ENCODE measurements at places on chromosomes 1 and 21. TPM values are rescaled to one million over a fixed set of nuclear protein-coding genes. Genes with fewer than 3 reads are reported as not detected.

GRCh38 chr1:72286401-72286800, 4.1 kb upstream of the NEGR1 start:
- DNase-seq, result no peak

DNA sequence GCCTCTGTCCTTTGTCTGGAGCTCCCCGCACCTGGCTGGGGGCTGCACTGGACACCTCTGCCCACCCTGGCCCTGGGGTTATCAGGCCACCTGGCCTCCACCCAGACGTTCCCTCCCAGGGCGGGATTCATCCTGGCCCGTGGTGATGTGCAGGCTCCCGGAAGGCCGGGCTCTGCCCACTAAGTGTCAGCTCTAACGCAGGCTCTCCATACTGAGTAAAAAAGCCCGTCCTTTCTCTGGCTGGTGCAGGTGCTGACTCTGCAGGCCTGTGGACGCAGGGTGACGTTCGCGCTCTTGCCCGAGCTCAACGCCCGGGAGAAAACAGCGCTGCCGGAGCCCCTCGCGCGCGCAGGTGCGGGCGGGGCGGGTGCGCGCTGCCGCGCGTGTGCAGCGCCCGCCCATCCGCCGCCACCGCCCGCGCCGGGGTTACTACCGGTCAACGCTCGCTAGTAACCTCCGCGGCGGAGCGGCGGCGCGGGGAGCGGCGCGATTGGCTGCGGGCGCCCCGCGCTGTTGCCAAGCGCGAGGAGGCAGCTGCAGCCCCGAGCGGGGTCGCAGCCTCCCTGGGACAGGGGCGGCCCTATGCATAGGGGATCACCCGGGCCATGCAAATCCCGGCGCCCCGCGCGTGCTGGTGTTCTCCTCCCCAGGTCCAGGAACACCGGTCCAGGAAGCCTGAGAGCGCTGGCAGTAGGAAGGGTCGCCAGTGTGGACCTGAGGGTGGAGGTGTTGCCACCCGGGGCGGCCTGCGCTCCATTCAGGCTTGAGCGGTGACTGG, 15.7 kb downstream of the ABCG1 start:
- DNase-seq, result peak; percentile 45

GRCh38 chr1:211515090-211516023, 23.4 kb upstream of the RD3 start:
- peak; percentile 38 for DNase-seq

DNA sequence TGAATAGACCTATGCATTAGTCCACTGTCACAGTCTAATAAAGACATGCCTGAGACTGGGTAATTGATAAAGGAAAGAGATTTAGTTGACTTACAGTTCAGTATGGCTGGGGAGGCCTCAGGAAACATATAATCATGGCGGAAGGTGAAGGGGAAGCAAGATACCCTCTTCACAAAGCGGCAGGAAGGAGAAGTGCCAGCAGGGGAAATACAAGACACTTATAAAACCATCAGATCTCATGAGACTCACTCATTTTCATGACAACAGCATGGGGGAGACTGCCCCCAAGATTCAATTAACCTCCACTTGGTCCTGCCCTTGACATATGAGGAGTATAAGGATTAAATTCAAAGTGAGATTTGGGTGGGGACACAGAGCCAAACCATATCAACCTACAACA, 59.4 kb downstream of the CAPN9 start:
- DNase-seq, result no peak

- peak; percentile 0 for DNase-seq
Observed at GRCh38 chr1:83692524-83693381, 306.2 kb downstream of the TTLL7 start.

Gene TNFSF4
- 19.7 TPM for total RNA-seq

DNA sequence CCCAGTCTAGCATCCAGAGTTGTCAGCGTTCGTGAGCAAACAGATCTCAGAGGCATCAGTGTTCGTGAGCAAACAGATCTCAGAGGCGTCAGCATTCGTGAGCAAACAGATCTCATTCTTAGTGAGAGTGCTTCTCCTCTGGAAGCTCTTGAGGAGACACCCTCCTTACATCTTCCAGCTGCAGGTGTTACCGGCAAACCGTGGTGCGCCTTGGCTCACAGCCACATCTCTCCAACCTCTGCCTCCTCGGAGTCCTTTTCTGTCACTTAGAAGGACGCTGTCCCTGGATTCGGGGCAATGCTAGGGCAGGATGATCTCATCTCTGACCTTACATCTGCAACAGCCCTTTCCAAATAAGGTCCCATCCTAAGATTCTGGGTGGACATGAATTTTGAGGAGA, 14.6 kb upstream of the UMODL1 start:
- DNase-seq, result peak; percentile 18
